ENCODE measurements at places on chromosomes 12 and 14.
A peak's percentile ranks its signal among the peaks of the same experiment; 100 is the strongest.

DNA sequence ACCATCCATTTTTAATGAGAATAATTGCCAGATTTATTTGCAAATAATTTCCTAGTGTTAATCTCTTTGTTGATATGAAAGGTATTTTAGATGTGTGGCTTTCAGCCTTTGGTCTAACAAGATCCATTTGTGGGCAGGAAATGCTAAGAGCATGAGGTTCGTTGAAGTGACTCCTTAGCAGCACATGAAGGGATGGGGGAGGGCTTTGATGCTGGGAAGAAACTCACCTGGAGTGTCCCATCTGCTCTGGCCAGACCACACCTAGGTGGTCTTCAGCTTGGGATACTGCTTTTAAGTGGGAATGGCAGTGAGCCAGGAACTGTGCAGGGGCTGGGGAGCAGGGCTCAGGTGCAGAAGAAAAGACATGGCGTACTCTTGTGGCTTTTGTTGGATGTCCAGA, 13.6 kb downstream of the SFSWAP start:
- no peak for DNase-seq

GRCh38 chr12:94941440-94941862, 62.0 kb downstream of the NDUFA12 start:
- no peak for DNase-seq

DNA sequence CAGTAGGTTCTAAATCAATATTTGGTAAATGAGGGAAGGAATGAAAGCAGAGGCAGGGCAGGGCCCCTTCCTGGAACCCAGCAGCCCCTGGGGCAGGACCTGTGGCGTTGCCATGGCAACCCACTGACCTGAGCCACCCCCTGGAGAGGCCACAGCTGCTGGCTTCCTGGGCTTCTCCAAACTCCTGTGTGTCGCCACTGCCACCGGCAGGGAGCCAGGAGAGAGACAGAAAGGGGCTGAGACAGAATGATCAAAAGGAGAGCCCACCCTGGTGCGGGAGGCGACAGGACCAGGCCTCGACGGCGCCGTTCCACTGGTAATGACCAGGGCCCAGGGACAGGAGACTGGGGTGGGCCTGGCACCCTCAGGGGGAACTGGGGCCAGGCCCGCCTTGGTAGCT, 18.2 kb downstream of the RFX4 start:
- peak; percentile 67 for DNase-seq

- peak; percentile 8 for DNase-seq
Observed at GRCh38 chr14:104897330-104898194, 27.1 kb upstream of the PLD4 start.

DNA sequence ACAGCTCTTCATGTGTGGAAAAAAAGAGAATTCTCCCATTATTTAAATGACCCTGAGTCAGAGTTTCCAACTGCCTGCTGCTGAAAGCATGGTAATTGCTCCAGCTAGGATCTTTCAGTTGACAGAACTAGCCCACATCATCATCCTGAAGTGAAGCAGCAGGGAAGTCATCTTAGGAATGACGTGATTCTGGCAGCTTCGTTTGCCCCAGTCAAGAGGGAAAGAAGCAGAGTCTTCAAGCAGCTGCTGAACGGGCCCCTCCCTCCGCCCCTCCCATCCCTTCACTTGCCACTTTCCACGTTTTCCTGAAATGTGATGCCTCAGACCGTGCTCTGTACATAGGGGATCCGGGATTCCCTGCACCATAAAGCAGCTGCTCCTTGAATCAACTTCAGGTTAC, 455.0 kb upstream of the TMEM132C start:
- DNase-seq, result no peak

DNA sequence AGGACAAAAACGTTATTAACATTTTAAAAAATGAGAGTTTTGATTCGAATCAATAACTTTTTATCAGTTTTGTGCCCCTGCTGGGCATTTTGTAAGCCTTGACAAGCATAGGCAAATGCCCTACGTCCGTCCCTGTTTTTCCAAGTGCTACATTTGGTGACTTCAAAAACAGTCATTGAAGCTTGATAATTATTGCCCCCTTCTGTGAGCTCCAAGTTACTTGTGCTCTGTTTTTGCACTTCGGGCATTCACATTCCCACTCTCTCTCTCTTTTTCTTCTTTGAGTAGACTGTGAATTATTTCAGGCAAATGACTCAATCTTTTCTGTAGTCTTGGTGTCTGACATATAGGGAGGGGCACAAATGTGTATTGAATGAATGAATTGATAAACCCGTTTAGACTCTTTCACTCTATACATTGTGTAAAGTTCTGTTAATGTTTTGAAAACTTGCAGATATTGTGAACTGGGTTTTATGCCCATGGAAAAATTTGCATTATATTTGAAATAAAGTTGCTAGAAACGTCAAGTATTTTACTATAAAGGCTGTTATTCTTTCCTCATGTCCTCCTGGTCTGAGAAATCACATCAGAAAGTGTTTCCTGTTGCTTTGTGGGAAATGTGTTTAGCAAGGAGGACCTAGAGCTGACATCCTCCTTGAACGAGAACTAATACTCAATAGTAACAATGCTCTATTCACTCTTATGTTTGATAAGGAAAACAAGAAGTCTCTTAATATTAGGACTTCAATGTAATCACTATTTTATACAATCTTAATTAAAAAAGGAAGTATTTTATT, 1.4 kb downstream of the APAF1 start:
- no peak for DNase-seq
